ENCODE measurements at places on chromosomes 12 and 14.

GRCh38 chr12:43675048-43675904 lies 83.3 kb downstream of the PUS7L start:
- no peak for DNase-seq

GRCh38 chr14:53621921-53622320 lies 334.7 kb downstream of the BMP4 start:
- DNase-seq, result no peak

- DNase-seq, result no peak
These were observed 84.3 kb downstream of the RPS6KA5 start for GRCh38 chr14:90976101-90976500.

- DNase-seq, result no peak
These were observed 1.2 kb downstream of the KRT4 start for GRCh38 chr12:52812749-52813148.

- no peak for DNase-seq
These were observed 303.9 kb upstream of the FKBP4 start for GRCh38 chr12:2490831-2491230.

- no peak for DNase-seq
These were observed 145.8 kb downstream of the BICD1 start for GRCh38 chr12:32252199-32253073.

GRCh38 chr14:52545584-52546317 lies 6.6 kb downstream of the TXNDC16 start:
- DNase-seq, result no peak

- DNase-seq, result no peak
These were observed 506 bp upstream of the NAP1L1 start for GRCh38 chr12:76084863-76085519.

DNA sequence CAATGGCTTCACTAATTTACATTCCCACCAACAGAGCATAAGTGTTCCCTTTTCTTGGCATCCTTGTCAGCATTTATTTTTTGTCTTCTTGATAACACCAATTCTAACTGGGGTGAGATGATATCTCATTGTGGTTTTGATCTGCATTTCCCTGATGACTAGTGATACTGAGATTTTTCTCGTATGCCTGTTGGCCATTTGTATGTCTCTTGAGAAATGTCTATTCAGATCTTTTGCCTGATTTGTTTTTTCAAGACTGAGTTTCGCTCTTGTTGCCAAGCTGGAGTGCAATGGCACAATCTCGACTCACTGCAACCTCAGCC lies 4.7 kb upstream of the PLD4 start:
- no peak for DNase-seq

DNA sequence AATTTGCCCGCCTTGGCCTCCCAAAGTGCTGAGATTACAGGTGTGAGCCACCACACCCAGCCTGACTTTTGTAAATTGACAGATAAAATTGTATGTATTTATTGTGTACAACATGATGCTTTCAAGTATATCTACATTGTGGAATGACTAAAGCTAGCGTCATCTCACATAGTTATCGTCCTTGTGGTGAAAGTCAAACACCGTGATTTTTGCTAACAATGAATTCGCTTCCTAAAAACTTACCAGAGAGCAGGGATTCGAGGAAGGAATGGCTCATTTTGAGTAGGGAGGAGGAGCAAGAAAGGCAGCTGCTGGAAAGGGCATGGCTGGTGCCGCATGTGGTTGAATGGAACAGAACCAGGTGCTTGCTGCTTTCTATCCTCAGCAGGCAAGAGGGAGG lies 85.4 kb downstream of the LGMN start:
- DNase-seq, result no peak

DNA sequence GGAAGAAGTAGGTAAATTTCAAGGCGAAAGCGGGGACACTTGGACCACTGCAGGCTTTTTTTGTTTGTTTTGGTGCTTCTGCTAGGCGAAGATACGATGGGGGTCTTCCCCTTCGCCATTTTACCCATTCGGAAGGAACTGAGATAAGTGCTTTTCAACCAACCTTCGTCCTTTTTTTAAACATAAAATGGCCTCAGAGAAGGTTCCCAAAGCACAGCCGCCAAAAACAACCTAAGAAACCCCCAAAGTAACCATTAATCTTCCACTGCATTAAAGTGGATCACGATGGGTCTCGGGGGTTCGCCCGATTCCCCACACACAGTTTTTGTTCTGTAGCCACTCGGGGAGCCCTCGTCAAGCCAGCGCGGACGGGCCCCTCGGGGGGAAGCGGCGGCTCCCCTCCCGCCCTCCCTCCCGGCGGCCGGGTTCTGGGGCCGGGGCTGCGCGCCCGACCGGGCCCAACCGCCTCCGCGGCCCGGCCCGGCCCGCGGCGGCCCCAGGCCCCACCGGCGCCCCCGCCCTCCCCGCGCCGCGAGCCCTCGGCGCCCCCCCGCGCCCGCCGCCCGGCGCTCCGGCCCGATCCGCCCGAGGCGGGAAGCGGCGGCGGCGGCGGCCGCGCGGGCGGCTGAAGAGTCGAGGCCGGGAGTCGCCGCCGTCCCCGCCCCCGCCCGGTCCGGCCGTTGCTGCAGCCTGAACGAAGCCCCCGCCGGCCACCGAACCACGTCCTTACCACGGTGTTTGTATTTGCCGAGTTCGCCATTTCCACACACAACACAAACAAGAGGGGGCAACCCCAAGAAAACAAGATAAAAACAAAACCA lies 790 bp downstream of the GTF2A1 start:
- DNase-seq, result no peak

All from osteocyte (in vitro differentiated cells).